ENCODE measurements at places on chromosomes 12 and 14.

DNA sequence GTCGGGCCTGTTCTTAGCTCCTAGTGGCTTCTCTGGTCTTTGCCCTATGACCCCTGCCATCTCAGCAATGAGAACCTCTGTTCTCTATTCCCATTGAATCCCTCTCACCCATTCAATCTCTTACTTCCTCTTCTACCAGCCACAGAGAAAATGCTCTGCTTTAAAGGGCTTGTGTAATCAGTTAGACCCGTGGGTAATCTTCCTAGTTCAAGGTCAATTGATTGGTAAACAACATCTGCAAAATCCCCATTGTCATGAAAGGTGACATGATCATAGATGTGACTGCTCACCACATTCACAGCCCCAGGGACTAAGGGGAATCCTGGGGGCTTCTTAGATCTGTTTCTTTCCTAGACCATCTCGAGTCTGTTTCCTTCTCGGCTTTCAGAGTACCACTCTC is 7.2 kb upstream of the CCDC197 start:
- DNase-seq: no peak

GRCh38 chr12:63965936-63966605 is 121.6 kb downstream of the SRGAP1 start:
- DNase-seq: no peak

DNA sequence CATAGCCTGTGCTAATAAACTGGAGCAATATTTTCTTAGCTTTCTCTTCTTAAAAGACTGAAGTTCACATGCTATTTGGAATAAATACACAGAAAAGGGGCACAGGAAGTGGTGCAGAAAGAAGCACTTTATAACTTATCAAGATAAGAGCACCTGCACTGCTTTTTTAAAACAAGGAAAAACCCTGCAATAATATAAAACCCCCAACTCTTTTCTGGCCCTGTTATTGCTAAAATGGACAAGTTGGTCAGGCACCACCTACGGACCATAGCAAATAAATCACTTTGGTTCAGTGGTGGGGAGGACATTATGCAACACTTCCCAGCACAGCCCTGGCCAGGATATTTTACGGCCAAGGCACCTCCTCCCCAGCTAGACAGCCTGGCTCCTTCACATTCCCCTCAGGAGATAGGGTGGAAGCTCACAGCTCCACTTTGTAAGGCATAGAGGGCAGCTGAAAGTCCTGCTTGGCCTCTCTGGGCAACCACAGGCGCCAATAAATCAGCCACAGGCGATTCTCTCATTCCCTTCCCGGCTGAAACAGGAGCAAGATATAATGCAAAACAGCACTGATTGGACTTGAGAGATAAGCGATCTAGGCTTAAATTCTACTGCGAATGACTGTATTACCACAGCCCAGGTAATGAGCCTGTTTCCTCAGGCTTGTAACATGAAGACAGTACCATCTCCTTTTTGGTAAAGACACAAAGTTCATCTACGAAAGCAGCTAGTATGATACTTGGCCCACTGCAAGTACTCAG is 2.0 kb downstream of the ZBTB25 start:
- DNase-seq: no peak

DNA sequence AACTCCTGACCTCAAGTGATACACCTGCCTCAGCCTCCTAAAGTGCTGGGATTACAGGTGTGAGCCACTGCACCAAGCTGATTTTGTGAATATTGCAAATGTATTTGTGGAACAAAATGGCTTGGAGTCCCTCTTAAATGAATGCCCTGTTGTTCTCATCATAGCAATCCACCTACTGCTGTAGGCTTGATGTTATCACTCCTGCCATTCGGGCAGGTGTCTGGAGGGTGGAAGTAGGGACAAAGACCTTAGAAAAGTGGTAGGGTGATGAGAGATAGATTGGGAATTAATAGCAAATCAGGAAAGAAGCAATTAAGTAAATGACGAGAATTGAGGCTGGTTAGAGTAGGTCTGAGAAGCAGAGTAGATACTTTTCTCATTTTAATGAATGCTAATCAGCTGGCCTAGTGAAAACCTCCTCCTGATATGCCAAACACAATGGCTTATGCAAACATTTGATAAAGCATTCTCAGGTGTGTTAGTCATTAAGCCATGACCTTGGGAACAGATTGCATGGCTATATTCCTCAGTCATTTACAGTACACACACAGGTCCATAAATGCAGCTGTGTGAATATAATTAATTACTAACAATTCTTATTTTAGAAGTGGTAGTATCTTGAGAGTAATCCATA is 60.5 kb upstream of the USP44 start:
- DNase-seq: no peak

DNA sequence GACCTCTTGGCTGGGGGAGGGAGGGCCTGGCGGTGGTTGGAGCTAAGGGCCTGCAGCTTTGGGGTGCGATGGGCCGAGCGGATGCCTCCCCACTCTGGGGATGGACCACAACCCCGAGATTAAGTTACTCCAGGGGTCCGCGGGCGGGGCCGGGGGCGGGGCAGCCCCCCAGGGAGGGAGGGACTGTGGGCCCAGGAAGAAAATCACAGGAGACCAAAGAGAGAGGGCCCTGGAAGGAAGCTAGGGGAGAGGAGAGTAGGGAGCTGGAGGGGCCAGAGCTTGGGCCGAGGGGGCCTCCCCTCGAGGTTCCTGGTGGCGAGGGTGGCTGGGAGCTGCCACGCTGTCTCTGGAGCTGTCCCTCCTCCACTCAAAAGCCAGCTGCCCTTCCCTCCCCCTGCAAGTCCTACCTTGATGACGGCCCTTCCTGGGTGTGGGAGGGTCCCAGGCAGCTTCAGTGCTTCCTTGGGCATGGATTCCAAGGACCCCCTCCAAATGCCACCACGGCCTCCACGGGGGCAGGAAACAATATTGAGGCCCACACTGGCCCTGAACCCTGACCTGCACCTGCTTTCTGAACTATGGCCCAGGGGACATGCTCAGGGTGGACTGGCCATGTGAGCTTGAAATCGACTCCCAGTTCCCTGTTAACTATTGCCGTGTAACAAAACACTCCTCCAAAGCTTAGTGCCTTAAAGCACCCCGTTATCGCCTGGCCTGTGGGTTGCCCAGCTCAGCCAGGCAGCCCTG is 610 bp upstream of the NUDT14 start:
- no peak for DNase-seq

GRCh38 chr12:39294715-39295114 is 148.2 kb downstream of the KIF21A start:
- DNase-seq: no peak

DNA sequence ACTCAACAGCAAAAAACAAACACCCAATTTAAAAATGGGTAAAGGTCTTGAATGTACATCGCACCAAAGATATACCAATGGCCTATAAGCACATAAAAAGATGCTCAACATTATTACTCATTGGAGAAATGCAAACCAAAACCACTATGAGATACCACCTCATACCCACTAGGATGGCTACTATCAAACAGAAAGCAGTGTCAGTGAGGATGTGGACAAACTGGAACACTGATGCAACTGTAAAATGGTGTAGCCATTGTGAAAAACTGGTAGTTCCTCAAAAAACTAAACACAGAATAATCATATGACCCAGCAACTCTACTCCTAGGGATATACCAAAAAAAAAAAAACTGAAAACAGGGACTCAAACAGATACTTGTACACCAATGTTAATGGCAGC is 49.3 kb downstream of the CDK17 start:
- no peak for DNase-seq

- DNase-seq: no peak
Measured at GRCh38 chr12:89389755-89390661, 37.7 kb upstream of the DUSP6 start.

- DNase-seq: no peak
Measured at GRCh38 chr14:60195179-60195810, 30.1 kb upstream of the DHRS7 start.

GRCh38 chr14:68627868-68628604 is 164.8 kb downstream of the ZFP36L1 start:
- peak; percentile 48 for DNase-seq

DNA sequence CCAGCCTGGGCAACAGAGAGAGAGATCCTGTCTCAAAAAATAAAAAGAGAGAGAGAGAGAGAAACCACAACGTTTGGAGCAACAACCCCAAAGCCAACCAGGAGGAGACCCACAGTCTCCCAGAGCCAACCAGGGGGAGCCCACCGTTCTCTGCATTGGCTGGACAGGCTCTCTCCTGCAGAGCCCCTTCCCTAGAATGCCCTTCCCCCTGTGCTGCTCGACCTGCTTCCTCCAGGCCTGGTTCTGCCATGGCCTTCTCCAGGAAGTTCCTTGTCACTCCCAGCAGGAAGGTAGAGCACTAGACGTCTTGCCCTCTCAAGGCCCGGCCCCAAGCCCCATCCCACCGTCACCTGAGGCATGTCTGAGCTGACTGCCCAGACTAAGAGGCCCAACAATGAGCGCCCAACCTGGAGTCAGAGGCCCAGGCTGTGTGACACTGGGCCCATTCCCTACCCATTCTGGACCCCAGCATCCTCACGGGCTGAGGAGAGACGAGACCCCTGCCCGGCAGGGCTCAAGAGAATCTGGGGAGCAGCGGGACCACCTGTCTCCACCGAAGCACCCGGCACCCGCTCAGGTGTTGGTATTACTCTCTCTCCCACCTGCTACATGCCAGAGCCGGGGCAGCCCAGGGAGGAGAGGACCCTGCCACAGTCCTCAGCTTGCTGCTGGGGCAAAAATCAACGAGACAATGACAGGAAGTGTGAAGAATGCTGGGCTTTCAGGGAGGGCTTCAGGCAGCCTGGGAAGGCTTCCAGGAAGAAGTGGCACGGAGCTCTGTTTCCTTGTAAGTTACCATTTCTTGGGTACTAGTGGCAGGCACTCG is 61.2 kb downstream of the DIO3 start:
- DNase-seq: no peak

- no peak for DNase-seq
Measured at GRCh38 chr12:116050275-116050674, 227.2 kb downstream of the MED13L start.

- DNase-seq: no peak
Measured at GRCh38 chr12:50256761-50257160, 26.6 kb downstream of the LIMA1 start.

GRCh38 chr12:117329756-117330155 is 31.7 kb downstream of the NOS1 start:
- DNase-seq: no peak

GRCh38 chr12:52870361-52871290 is 21.8 kb upstream of the KRT78 start:
- DNase-seq: peak; percentile 69

- peak; percentile 29 for DNase-seq
Measured at GRCh38 chr14:32075672-32076277, 1.3 kb upstream of the ARHGAP5 start.

DNA sequence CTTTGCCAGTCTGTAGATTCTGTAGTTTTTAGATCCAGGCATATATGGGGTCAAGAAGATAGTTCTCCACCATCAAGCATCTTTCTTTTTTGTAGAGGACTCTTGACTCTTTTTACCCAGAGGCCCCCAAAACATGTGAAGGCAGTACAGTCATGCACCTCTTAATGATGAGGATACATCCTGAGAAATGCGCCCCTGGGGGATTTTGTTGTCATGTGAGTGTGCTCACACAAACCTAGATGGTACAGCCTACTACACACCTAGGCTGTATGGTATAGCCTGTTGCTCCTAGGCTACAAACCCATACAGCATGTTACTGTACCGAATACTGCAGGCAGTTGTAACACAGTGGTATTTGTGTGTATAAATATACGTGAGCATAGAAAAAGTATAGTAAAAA is 23.0 kb downstream of the EVL start:
- DNase-seq: no peak

DNA sequence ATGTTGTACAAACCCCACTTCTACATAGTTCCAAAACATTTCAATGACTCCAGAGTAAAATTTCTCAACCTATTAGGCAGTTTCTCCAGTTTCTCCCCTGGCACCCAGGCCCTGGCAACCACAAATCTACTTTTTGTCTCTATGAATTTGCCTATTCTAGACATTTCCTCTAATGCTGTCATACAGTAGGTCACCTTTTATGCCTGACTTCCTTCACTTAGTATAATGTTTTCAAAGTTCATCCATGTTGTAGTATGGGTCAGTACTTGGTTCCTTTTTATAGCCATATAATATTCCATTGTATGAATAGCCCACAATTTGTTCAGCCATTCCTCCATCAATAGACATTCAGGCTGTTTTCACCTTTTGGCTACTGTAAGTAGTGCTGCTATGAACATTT is 67.0 kb downstream of the SPRING1 start:
- DNase-seq: no peak

DNA sequence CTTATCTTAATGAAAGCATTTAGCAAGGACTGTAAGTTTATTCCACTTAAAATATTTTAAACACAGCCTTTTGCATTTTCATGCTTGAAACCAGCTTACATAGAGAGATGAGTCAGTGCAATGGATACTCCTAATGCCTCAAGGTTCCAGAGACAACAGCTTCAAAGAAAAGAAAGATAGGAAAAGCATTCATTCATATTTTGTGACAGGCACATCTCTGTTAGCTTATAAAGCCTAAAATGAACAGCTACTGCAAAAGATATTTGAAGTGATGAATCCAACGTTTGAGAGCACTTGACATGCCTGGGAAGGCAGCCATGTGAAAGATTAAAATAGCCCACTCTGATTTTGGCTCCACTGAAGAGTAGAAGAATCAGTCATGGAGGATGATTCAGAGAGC is 814.5 kb downstream of the RPS29 start:
- DNase-seq: no peak

- DNase-seq: no peak
Measured at GRCh38 chr12:54879579-54879978, 25.3 kb downstream of the MUCL1 start.

- DNase-seq: peak; percentile 56
Measured at GRCh38 chr14:73758392-73759182, 44.4 kb upstream of the PNMA1 start.

GRCh38 chr12:49236423-49236822 is 28.5 kb upstream of the TUBA1C start:
- no peak for DNase-seq

DNA sequence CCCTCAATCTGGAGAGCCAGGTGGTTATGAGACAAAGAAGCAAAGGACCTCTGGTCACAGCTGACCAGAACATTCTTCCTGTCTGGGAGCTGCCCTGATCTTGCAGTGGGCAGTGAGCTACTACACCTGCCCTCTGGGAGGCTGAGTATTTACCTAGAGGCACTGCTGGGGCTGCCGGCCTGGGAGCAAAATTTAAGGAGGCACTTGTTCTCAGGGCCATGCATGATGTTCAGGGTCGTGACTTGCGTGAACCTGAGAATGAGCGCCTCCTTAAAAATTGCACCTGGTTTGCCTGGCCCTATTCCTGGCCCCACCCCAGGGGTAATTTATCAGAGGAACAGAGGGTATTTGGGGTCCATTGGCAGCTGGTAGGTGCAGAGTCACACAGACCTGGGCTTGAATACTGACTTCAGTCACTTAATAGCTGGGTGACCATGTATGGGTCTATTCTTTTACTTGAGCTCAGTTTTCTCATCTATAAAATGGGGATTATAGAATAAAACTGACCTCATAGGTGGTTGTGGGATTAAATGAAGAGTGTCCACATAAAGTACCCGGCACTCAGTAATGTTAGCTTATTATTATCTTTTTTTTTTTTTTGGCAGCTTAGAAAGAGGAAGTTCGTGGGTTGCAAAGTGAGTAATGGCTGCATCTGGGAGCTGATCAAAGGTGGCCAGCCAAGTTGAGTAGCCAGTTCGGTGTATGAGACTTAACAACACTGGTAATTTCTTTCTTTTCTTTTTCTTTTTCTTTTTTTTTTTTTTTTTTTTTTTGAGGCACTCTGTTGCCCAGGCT is 107.4 kb upstream of the MED13L start:
- no peak for DNase-seq

Measured in stimulated activated CD4-positive, alpha-beta T cell treated with anti-CD3 and anti-CD28 coated beads, Interleukin-1b, Interleukin-23, amount 100 ng/mL, for 24 hours (primary cell).